ENCODE measurements at places on chromosomes 12 and 14.

DNA sequence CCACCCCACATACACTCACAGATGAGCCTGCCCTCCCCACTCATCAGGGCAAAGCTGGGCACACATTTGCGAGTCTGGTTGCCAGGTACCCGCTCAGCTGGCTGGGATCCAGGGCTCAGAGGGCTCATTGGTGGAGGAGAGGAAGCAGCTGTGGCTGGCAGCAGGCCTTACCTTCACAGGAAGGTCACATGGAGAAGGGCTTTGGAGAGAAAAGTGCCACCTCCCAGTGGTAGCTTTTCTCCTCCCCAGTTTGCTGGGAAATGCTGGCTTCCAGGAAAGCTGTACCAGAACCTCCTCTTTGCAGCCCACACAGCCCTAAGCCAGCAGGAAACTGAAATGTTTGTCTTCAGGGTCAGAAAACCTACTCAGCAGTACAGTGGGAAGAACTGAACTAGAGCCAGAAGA is 55.6 kb downstream of the LGMN start:
- DNase-seq, result peak; percentile 39

- no peak for DNase-seq
These were observed 77.8 kb downstream of the RIN3 start for GRCh38 chr14:92591346-92591745.

DNA sequence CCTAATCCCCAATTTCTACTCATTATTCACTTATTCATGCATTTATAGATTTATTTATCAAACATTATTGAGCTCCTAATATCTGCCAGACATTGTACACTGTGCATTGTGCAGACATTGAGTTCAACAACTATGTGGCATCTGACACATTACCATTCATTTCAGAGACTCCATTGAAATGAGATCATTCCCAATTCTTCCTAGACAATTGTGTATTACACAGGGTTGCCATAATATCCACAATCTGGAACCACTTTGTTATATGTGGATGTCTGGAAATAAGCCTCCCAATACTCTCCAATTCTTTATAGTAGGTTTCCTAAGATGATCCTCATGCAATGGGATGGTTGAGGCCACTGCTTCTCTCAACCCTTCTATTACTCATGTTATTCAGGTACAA is 165.0 kb downstream of the OTOGL start:
- no peak for DNase-seq

DNA sequence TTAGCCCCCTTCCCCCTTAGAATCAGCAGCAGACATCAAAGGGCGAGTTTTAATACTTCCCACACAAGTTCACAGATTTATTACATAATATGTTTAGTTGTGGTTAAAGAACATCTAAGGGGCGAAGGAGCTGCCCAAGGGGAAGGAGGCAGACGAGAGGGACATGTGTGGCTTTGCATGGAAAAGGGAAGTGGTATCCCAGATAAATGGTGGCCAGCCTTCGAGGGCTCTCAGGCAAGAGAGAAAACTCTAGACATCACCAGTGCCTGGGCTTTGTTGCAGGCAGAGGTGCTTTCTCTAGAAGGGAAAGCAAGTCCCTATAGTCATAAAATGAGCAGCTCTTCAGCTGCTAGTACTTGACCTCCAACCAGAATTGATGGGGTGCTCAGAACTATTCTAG is 121.2 kb downstream of the CACNA1C start:
- DNase-seq, result no peak

DNA sequence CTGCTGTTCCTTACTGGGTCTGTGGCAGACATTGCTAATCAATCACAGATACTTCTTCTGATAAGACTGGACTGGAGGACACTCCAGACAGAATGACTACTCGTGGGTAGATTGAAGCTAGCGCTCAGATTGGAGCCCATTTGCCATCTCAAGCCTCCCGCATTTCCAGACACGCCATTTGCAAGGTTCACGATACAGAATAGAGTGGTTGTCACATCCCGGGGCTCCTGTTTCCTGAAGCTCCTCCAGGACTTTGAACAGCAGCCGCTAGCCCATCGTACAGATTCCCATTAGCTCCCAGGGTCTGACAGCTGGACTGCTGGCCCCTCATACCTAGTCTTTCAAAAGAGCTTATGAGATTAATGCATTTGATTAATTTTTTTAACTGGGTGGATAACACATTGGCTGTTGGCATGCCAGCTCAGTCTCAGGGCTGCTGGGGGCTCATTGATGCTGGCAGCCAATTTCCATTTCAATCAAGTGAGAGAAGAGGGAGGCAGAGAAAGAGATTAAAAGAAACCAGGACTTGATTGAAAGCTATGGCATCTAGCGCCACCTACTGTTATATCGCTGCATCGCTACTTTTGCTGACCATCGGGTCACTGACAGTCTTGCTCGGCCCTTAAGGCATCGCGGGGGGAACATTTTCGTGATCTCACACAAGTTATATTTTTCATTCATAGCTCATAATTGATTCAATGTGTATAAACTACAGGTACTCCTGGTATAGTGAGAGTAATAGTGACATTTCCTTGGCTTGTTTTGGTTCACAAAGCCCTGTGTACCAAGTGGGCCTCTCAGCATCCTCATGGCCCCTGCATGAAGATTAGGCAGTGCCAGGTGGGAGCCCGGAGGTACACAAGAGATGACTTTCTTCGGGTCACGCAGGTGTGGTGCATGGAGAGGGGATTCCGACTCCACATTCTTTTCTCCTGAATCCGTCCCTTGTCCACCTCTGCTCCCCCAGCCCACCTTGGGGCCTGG is 78.6 kb downstream of the CCDC60 start:
- DNase-seq, result peak; percentile 1

DNA sequence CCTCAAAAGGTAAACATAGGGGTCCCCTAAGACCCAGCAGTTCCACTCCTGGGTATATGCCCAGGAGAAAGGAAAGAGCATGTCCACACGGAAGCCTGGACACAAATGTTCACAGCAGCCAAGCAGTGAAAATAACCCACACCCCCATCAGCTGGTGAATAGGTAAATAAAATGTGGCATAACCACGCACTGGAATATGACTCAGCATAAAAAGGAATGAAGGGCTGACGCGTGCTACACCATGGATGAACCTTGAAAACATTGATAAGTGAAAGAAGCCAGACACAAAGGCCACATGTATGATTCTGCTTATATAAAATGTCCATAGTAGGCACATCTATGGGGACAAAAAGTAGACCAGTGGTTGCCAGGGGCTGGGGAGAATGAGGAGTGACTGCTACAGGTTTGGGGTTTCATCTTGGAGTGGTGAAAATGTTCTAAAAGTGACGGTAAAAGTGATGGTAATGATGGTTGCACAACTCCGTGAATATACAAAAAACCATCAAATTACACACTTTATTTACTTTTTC is 3.8 kb upstream of the SCARB1 start:
- no peak for DNase-seq

DNA sequence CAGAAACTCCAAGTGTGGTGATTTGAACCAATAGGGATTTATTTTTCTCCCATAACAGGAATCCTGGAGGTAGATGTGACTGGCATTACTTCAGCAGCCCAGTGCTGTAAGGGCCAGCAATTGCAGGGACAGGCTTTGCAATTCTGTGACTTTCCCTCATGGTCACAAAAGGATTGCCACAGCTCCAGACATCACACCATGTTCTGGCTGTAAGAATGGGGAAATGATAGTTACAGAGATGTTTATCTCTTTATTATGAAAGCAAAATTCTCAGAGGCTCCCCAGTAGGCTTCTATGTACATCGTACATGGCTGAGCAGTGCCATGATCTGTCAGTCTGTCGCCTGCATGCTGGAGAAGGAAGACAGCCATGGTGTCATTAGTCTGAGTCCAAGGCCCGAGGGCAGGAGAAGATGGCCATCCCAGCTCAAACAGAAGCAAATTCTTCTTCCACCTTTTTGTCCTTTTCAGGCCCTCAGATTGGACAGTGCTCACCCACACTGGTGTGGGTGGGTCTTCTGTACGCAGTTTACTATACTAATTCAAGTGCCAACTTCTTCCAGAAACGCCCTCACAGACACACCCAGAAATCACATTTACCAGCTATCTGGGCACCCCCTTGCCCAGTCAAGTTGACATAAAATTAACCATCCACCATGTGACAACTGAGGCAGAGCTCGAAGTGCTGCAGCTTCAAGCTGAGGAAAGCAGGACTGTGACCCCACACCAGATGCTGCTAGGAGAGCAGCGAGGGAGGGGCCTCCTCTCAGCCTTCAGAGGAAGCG is 17.2 kb downstream of the ZBTB42 start:
- no peak for DNase-seq

- no peak for DNase-seq
These were observed 67.4 kb upstream of the SLC38A2 start for GRCh38 chr12:46439793-46440511.

- no peak for DNase-seq
These were observed 427.3 kb downstream of the BTG1 start for GRCh38 chr12:91718326-91718725.

- no peak for DNase-seq
These were observed 58.2 kb downstream of the DIO3 start for GRCh38 chr14:101619484-101619883.

DNA sequence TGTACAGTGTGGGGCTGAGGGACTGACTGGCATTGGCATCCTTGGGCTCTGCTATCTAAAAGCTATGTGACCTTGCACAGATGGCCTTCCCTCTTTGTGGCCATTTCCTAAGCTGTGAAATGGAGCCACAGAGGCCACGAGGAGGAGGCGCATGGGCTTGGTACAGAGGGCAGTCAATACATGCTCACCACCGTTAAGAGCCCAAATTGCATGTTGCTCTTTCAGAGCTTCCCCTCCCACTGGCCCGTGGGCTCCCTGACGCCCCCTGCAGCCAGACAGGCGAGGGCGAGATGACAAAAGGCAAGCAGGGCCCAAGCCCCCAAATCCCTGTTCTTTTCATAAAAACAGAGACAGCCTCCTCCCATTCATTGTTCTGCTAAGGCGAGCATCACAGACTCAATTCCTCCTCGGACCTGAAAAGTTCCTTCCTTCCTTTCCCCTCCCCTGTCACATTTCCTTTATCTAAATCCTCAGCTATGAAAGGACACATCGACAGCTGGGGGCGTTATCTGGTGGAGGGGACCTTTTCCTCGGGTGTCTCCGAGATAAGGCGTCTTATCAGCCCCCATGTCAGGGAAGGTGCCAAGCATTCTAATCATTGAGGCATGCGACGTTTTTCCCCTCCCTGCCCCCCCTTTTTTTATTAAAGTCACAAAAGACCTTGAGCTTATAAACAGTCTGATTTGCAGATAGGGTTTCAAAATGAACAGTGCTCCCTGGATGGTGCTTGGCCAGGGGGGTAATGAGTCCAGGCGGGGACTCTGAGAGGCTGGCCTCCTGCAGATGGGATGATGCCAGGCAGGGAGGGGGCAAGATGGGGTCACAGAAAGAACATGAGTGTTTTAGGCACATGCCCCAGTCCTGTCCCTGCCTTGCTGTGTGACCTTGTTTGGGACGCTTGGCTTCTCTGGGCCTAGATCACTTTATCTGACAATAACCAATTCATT is 26.4 kb downstream of the FAM222A start:
- no peak for DNase-seq

DNA sequence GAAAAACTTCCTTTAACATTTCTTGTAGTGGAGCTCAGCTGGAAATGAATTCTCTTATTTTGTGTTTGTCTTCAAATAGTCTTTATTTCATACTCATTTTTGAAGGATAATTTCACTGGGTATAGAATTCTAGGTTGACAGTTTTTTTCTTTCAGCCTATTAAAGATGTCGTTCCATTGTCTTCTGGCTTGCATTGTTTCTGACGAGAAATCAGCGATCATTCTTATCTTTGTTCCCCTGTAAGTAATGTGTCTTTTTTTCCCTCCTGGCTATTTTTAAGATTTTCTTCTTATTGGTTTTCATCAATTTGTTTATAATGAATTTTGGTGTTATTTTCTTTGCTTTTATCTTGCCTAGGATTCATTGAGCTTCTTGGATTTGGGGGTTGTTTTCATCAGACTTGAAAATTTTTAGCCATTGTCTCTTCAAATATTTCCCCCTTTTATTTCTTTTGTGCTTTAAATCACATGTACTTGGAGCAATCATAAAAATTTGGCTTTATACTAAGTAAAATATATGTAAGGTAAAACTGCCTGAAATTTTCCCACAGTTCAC is 89.4 kb downstream of the UNC79 start:
- no peak for DNase-seq

- no peak for DNase-seq
These were observed 40.4 kb downstream of the TSPAN9 start for GRCh38 chr12:3117591-3118015.

DNA sequence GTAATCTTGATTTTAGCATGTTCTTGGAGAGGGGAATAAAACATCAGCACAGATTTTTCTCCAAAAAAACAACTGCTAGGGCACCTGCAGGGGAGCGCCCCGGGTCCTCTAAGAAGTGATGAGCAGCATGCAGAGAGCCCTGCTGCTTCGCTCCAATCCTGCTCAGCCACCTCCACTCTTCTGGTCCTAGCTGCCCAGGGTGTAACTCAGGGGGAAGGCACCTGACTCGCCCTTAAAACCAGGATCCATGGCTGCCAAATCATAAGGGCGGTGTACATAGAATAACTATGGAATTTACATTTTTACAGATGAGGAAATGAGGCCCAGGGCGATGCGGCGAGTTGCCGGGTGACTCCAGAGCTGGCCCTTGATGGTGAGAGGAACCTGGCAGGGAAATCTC is 204.7 kb downstream of the CALM1 start:
- DNase-seq, result no peak

- no peak for DNase-seq
These were observed 118.0 kb upstream of the CDKN3 start for GRCh38 chr14:54278665-54279295.

GRCh38 chr12:119229205-119229604 is 50.5 kb downstream of the HSPB8 start:
- no peak for DNase-seq

- no peak for DNase-seq
These were observed 1248.4 kb downstream of the LRFN5 start for GRCh38 chr14:42855085-42855484.

GRCh38 chr14:73526036-73526984 is 10.6 kb upstream of the ACOT1 start:
- DNase-seq, result no peak

GRCh38 chr14:51828017-51828797 is 32.2 kb upstream of the GNG2 start:
- peak; percentile 54 for DNase-seq

DNA sequence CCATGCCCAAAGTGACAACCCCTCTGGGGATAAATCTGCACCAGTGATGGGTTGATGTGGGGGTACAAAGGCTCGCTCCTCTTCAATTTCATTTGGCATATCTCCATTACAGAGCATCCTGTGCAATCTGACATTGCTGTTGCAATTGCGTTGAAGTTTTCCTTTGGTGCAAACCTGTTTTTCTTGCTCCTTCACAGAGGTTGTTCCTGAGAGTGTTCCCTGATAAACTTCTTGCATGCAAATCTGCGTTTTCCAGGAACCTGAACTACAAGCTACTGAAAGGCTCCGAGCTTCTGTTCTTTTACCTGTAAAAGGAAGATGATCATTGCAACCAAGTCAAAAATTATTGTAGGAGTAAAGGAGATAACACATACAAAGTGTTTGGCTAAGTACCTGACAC is 26.1 kb downstream of the SERPINA11 start:
- no peak for DNase-seq

- DNase-seq, result no peak
These were observed 25.3 kb downstream of the MUCL1 start for GRCh38 chr12:54879579-54879978.
